ENCODE measurements at places on chromosomes 12 and 14.

GRCh38 chr14:86521031-86521730 is 991.2 kb downstream of the FLRT2 start:
- DNase-seq: no peak

GRCh38 chr14:86997271-86997670 is 995.7 kb downstream of the GALC start:
- no peak for DNase-seq

- DNase-seq: no peak
Measured at GRCh38 chr14:51202914-51203665, 37.0 kb upstream of the TMX1 start.

DNA sequence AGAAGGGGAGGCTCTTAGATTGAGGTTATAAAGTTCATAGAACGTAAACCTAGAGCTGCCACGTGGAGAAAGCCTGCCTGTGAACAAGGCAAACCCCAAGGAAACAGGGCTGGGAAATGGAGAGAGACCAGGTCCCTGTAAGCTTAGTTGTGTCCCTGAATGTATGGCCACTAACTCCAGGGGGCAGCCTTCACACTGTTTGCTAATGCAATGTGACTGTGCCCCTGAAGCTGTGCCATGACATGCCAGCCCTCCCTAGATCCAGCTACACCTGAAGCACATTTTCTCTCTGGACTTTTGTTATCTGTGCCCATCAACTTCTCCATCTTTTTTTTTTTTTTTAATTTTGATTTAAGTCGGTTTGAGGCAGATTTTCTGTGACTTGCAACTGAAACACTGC is 60.6 kb upstream of the TMCC3 start:
- peak; percentile 2 for DNase-seq

DNA sequence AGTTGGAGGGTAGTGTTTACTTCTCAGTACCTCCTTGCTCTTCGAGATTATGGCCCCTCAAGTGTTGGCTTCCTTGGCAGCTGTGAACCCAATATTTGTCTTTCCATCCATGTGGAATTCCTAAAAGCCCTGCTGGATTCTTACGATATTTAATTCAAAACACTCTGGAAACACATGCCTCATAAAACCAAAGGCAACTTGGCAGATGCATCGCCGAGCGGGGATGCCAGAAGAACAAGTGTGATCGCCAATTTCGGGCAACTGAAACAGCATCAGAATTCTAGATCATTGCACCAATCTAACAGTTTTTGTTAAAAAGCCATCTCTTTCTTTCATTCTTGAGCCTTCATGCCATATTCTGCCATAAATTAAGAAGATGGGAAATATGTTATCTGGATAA is 934.4 kb downstream of the AACS start:
- no peak for DNase-seq

GRCh38 chr12:124629789-124630480 is 62.5 kb upstream of the NCOR2 start:
- no peak for DNase-seq

DNA sequence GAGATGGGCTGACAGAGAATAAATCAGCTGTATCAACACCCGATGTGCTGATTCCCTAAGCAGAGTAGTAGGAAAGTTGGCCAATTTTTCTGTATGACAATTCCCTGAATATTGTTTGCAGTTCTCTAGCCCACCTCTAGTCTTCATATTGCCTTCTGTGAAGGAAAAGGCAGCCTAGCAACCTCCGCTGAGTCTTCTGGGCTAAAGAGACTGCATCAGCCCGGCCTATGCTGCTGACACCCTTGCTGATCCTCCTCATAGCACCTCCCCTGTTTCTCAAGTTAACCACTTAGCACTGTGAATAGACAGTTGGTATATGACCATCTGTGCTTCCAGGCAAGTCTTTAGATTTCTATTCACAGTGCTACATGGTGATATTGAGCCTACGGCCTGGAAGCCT is 161.1 kb upstream of the EGLN3 start:
- DNase-seq: no peak

DNA sequence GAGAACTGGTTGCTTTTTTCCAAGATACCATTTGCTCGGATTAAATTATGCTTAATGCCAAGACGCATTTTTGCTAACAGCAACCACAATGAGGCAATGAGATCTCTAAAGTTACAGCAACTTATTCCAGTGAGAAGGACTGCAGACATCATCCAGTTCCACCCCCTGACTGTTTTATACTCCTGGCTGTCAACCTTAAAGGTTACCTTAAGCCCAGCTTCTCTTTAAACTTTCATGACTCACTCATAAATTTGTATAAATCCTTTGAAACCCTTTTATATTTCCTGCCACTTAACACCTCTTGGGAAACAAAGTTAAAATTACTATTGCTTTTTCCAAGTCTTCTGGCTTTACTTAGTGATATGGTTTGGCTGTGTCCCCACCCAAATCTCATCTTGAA is 80.2 kb downstream of the TMTC1 start:
- DNase-seq: no peak

DNA sequence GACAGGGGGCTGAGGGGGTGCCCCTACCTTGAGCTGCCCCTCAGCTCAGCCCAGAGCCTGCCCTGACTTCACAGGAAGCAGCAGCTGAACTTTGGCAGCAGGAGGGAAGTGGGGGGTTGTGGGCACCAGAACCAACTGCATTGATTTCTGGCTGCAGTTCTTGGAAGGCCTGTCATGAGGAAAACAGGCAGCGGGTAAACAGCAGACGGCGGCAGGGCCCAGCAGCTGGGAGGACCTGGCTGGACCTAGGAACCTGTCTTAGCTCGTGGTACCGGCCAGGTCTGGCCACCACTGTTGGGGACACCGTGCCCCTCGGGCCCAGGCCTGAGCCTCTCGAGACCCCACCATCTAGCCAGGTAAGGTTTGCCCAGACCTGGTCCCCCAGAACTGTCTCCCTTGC is 154.2 kb upstream of the MYL2 start:
- no peak for DNase-seq

GRCh38 chr12:64598831-64599230 is 11.5 kb upstream of the RASSF3 start:
- DNase-seq: no peak

- DNase-seq: peak; percentile 57
Measured at GRCh38 chr12:49671031-49671765, 36.0 kb downstream of the FMNL3 start.

DNA sequence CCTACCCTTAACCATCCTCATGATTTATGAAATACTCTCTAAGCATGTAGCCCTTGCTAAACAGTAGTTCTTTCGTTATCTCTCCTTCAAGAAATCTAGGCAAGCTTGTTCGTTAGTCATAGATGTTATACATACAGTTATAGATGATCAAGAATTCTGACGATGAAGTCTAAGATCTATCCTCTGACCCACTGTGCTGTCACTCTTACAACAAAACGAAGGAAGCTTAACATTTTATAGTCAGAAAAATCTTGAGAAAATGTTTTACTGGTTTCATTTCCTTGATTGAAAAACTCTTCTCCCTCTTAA is 68.9 kb downstream of the SPPL3 start:
- DNase-seq: no peak

DNA sequence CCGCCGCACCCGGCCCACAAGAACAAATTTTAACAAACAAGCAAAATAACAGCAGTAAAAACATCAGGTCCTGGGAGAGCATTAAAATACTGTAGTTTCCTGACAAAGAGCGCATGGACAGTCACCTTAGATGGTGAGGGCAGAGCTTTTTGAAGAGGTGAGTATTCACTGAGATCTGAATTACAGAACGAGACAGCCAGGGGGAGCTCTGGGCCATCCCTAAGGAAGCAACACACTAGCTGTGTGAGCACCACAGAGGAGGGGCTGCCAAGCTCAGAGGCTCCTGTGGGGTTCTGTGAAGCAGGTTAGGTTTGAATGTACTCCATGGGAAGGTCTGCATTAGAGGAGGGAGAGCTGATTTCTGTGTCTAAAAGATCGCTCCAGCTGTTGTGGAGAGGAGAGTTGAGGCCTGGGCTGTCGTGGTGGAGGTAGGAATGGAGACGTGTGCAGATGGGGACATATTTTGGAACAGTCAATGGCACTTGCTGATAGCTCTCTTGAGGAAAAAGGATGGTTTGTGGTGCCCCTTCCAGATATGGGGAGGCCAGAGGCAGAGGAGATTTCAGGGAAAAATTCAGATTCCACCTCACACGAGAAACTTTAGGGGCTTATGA is 72.9 kb downstream of the TRAFD1 start:
- peak; percentile 22 for DNase-seq

GRCh38 chr12:25875661-25876060 is 82.8 kb upstream of the RASSF8 start:
- no peak for DNase-seq

GRCh38 chr12:10453156-10453555 is at the start of gene KLRC1:
Gene KLRC1 (minus strand): TSS chr12:10453377. CDS start chr12:10451156, 2,221 bp downstream.
- DNase-seq: no peak

- DNase-seq: no peak
Measured at GRCh38 chr14:72629534-72629933, 264.4 kb downstream of the DPF3 start.

DNA sequence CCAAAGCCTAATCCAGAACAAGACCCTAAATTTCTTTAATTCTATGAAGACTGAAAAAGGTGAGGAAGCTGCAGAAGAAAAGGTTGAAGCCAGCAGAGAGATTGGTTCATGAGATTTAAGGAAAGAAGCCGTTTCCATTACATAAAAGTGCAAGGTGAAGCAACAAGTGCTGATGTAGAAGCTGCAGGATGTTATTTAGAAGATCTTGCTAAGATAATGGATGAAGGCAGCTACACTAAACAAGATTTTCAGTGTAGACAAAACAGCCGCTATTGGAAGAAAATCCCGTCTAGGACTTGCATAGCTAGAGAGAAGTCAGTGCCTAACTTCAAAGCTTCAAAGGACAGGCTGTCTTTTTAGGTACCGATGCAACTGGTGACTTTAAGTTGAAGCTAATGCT is 65.4 kb upstream of the AMIGO2 start:
- DNase-seq: no peak

DNA sequence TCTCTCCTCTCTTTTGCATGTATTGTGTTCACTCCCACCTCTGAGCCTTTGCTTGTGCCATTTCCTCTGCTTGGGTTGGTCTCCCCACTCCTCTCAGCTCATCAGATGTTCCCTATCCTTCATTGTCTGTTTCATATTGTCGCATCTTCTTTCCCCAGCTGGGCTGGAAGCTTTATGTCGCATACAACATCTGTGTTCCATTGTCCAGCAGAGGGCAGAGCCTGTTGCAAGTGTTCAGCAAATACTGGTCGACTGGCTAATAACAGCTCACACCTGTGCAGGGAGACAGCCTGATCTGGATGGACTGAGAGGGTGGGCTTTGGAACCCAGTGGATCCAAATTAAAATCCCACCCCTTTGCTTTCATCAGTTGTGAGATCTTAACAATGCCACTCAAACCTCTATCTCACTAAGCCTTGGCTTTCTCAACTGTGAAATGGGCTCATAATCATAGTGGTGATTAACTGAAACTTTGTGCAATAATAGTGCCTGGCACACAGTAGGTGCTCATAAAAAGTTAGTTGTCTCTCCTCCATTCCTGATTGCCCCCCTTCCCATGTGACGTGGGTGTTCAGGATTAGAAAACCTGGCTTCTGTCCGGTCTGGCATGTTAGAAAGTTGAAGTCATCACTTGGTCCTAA is 75.8 kb downstream of the RIN3 start:
- DNase-seq: no peak

DNA sequence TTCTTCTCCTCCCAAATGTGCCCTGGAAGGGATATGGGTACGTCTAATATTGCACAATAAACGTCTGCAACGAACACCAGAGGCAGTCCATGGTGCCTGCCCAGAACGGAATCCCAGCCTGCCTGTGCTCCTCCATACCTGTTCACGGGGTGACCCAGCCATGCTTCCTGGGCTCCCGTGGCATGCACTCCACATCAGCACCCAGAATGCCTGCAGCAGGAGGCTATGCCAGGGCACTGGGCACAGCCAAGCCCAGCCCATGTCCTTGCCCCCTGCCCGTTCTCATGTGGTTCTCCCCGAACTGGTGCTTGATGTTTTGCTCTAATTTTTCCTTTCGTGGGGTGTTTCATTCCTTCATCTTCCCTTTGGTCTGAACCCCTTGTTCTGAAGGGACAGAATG is 404.3 kb downstream of the BCL11B start:
- DNase-seq: no peak

GRCh38 chr12:56670836-56671235 is 17.2 kb downstream of the PTGES3 start:
- no peak for DNase-seq

GRCh38 chr12:66804563-66804974 is 125.7 kb upstream of the GRIP1 start:
- DNase-seq: no peak

DNA sequence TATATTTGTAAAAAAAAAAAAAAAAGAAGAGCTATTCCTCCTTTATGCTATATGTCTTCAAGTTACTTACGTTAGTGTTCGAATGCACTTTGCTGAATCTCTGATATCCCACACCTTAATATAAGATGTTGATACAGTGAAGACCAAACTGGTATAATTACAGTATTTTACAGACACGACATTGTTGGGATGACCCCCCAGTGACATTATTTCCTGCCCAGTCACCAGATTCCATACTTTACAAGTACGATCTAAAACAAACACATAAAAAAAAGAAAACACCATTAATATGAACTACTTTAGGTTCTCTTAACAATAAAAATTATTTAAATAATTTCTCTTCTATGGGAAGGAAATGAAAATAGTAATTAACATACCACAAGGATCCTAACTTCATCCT is 133.4 kb downstream of the KIF21A start:
- DNase-seq: no peak

DNA sequence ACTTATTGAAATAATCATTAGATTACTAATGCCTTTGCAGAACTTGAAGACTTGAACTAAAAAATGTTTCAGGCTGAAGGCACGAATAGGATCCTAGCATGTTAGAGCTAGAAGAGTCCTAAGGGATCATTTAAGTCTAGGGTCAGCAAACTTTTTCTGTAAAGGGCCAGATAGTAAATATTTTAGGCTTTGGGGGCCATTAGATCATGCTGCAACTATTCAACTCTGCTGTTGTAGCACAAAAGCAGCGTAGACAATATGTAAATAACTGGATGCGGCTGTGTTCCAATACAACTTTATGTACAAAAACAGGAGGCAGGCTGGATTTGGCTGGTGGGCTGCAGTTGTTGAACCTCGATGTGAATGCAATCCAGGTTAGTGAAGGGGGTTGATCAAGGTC is 221.7 kb downstream of the ATP23 start:
- no peak for DNase-seq
